Right hindlimb (tissue), 1 donor: ENCODE measurements at places on chromosomes 11 and 22.

GRCh38 chr22:39592081-39593065 is 21.8 kb downstream of the CACNA1I start:
- no peak for DNase-seq

DNA sequence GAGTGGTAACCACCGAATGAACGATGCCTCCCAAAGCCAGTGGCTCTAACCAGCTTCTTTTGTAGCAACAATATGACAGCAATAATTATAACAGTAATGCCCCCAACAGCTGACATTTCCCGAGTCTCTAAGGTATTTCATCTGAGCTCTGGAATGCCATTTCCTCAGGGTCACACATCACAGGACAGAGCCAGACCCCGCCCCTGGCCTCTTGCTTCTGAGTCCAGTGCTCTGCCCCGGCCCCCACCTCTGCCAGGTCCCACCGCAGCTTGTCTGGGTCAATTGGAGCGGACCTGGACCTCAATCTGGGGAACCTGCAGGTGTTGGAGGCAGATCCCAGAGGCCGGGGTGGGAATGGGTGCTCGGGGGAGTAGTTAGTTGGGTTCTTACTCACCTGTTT is 63.8 kb downstream of the IGLL1 start:
- no peak for DNase-seq

DNA sequence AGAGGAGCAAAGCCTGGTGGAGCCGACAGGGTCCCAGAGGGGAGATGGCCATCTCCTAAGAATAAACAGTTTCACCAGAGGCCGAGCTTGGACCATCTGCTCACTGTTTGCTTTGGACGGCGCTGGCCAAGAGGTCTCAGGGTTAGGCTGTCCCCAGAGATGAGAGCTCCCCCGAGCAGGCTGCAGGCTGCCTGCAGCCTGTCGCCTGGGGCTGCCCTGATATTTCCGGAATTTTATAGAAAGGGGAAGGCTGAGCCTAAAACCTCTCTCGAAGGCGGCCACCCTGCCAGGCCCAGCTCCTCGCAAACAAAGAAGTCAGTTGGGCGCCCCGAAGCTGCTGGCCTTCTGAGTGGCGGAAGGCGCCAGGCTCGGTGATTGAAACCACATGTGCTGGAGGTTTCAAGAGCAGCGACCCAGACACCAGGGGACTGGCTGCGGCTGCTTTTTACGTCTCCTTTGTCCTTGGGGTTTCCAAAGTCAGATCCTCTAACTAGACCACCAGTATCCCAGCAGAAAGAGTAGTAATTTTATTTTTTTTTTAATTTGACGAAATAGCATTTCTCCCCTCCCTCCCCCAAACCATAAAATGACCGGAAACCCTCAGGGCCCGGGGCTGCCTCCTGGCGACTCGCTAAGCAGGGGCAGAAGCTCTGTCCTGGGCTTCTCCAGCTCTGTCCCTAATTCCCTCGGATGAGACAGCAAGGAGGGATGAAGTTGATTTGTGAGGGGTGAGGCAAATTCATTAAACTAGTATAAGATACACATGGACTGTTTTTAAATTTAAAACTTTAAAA is 57.4 kb downstream of the CLMP start:
- peak; percentile 93 for DNase-seq

GRCh38 chr22:37229012-37229804 is 14.9 kb downstream of the RAC2 start:
- DNase-seq = no peak

DNA sequence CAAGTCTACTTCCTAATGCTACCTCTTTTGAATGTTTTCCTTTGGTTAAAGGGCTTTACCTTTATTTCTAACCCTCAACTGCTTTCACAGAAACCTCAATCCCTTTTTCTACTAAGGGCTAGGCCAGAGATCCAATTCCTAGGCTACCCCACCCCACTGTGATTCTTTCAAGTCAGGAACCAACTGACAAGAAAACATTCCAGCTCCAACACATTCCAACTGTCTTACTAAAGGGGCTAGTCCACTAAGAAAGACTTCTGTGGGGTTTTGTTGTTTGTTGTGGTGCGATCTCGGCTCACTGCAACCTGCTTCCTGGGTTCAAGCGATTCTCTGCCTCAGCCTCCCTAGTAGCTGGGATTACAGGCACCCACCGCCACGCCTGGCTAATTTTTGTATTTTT is 151.3 kb downstream of the APOL5 start:
- no peak for DNase-seq

DNA sequence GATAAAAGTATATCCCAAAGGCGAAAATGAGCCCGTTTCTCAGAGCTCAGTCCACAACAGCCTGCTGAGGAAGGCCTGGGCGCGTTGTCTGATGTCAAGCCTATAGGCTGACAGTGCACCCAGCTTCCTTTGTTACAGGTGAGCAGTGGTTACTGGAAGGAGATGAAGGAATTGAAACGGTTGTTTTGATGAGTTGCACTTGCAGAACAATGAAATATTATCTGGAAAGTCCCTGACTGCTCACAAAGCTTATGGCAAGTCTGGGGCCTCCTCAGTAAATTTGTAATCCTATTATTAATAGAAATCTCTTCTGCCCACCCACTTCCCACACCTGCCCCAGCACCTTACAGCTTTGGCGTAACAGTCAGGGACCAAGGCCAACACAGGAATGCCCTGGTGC is 77.8 kb downstream of the C11orf91 start:
- no peak for DNase-seq

GRCh38 chr11:61880454-61880853 is 10.9 kb downstream of the FADS3 start:
- no peak for DNase-seq

- no peak for DNase-seq
Observed at GRCh38 chr22:29233277-29233877, 27.7 kb downstream of the EMID1 start.

GRCh38 chr11:123856444-123856843 is 29.0 kb downstream of the TMEM225 start:
- DNase-seq = no peak

DNA sequence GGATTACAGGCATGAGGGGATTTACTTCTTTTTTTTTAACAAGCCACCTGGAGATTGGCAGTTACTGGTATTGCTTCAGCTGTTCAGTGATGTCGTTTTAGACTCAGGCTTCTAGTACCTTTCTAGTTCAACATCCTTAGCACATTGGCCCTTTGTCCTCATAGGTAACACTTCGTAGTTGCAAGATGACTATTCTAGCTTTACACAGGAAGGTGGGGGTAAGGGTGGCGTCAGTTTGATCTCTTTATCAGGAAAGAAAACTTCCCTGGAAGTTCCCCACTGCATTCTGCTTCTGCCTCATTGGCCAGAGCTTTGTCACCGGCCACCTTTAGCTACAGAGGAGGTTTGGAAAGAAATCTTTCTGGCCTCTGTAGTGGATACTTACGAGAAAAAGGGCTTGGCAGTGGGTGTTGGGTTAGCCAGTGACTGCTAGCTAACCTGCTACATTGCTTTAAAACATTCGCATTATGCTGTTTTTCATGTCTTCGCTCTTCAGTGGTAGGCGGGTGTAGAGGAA is 40.7 kb downstream of the SFI1 start:
- DNase-seq = no peak
